Stomach (tissue), 19 donors: ENCODE measurements at places on chromosomes 16 and 17.

- DNase-seq: peak; percentile 96
Observed at GRCh38 chr17:38559051-38559879, 46.5 kb downstream of the SRCIN1 start.

DNA sequence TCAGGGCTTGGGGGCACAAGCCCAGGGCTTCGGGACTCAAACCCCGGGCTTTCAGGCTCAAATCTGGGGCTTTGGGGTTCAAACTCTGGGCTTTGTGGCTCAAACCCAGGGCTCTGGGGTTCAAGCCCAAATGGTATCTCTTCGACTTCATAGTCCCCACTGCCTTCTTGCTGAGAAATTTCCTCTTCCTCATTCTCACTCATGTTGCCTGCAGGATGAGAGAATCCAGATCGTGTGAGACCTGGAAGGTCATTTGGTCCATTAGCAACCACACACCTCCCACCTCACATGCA lies 576 bp downstream of the ZNF768 start:
- no peak for DNase-seq

DNA sequence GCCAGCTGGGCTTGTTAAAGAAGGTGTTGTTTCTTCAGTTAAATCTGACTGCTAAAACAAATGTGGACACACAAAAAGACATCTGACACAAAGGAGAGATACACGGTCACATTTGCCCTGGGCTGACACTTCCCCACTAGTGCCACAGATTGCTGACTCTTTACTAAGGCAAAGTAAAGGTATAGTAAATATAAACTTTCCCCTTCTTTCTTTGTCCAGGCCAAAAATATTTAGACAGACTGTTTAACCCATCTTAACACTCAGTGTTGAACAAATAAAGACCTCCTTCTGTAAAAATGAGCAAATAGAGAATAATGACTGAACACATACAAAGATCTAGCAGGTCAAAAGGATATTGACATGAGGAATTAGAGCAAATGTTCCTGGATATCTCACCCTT lies 58.4 kb downstream of the SCNN1G start:
- no peak for DNase-seq

DNA sequence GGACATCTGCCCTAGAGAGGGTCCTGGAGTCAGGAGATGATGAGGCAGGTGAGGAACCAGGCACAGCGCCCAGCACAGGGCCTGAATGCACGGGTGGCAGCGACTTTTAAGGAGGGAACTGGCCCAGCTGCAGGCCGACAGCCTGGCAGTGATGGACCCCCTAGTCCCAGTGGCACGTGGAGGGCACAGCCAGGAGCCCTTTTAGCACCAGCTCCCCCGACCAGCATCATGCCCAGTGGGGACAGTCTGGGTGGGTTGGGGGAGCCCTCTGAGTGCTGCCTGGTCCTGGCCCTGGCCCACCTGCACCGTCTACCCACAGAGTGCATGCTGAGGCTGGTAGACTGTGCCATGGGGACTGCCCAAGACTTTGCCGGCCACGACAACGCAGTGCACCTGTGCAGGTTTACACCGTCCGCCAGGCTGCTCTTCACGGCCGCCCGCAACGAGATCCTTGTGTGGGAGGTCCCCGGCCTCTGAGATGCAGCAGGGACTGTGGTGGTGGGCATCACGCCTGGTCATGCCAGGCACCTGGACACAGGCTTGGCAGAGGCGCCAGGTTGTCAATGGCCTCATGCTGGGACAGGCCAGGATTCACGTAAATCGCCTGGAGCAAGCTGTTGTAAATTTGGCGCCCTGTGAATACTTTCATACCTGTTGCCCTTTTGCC lies 686 bp upstream of the RHOT2 start:
- no peak for DNase-seq

DNA sequence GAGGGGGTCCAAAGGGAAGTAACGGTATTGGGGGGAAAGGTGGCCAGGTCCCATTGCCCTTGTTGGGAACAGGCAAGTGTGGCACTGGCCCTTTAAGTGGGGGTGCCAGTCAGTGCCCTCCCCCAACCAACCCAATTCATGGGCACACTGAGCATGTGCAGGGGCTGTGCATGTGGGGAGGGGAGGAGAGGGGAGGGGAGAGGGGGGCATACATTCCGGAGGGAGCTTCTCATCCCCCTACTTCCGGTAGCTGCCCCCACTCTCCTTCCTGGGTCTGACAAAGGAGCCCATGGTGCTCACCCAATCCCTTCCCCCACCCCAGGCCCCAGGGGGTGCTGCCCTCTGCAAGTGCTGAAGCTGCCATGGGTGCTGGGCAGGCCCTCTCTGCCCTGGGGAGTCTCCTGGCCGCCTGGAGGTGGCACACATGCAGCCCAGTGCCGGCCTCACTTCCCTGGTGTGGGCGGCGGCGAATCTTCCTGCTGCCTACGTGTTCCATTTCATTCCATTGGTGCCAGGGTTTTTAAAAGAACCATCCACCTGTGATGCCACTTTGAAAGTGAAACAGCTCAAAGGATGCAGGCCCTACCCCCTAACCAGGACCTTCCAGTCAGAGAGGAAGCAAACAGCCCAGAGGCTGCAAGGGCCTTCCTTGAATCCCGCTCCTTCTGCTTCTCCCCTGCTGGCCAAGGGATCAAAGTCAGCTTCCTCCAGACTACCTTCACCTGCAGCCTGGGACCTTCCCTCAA lies 11.0 kb downstream of the HEXIM2 start:
- peak; percentile 93 for DNase-seq
